ENCODE measurements at places on chromosomes 16 and 17.

GRCh38 chr17:34306466-34306865 is 12.8 kb upstream of the CCL8 start:
- no peak for DNase-seq

GRCh38 chr17:21025451-21025850 is 17.4 kb downstream of the USP22 start:
- DNase-seq = no peak

- DNase-seq = no peak
Observed at GRCh38 chr17:62064029-62064790, 868 bp downstream of the MED13 start.

- no peak for DNase-seq
Observed at GRCh38 chr17:48477221-48477620, 47.2 kb upstream of the SKAP1 start.

GRCh38 chr17:78802459-78802858 is 20.4 kb upstream of the CYTH1 start:
- DNase-seq = no peak

GRCh38 chr17:76673729-76674128 is 30.2 kb upstream of the ST6GALNAC1 start:
- no peak for DNase-seq

DNA sequence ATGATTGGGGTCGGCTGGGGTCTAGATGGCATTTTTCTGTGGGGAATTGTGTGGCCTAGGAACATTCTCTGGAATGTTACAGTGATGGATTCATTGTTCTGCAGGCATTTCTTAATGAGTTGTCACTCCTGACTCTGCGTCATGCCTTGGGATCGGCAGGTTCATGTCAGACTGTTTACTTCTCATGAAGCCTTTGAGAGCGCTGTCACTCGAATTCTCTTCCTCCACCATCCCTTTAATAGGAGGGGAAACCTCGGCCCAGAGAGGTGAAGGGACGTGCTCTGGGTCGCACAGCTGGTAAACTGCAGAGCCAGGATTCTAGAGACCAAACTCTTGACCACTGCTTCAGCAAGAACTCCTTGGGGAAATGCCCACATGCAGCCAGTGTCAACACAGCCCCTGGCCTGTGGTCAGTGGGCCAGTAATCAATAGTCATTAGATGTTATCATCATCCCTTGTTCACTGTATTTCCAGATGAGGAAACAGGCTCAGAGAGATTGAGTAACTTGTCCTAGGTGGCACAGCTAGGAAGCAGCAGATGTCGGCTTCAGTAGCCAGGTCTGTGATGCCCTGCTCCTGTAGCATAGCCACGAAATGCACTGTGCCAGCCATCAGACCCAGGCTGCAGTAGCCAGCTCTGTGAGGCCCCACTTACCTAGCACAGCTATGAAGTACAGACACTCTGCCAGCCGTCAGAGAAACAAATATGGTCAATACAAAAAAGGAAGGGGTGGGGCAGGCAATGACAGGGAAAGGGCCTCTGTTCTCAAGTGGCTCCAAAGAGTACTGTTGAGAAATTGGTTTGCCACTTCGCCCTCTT is 259.0 kb downstream of the CPPED1 start:
- DNase-seq = no peak

GRCh38 chr17:3989041-3989886 is 25.0 kb upstream of the ATP2A3 start:
- no peak for DNase-seq

DNA sequence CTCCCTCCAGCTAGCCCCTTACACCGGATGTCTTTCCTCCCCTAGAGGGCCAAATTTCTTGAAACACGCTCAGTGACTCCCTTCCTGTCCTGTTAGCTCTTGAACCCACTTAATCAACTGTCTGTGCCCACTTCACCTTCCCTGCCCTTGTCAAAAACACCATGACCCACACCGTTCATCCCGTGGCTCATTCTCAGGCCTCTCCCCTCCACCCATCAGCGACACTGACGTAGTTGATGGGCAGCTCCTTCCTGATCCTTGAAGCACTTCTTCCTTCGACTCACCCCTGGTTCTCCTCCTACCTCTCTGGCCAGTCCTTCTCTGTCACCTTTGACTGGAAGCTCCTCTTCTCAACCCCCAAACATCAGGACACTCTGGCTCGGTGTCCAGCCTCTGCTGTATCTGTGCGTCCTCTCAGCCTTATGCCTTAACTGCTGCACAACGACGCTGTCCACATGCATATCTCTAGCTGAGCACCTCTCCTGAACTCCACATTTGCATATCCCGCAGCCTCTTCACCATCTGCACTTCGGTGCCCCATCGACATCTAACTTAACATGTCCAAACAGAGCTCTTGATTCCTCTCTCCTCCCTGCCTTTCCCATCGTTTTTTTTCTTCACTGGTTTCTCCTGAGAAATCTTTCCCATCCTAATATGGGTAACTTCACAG is 39.3 kb upstream of the CCDC182 start:
- no peak for DNase-seq

DNA sequence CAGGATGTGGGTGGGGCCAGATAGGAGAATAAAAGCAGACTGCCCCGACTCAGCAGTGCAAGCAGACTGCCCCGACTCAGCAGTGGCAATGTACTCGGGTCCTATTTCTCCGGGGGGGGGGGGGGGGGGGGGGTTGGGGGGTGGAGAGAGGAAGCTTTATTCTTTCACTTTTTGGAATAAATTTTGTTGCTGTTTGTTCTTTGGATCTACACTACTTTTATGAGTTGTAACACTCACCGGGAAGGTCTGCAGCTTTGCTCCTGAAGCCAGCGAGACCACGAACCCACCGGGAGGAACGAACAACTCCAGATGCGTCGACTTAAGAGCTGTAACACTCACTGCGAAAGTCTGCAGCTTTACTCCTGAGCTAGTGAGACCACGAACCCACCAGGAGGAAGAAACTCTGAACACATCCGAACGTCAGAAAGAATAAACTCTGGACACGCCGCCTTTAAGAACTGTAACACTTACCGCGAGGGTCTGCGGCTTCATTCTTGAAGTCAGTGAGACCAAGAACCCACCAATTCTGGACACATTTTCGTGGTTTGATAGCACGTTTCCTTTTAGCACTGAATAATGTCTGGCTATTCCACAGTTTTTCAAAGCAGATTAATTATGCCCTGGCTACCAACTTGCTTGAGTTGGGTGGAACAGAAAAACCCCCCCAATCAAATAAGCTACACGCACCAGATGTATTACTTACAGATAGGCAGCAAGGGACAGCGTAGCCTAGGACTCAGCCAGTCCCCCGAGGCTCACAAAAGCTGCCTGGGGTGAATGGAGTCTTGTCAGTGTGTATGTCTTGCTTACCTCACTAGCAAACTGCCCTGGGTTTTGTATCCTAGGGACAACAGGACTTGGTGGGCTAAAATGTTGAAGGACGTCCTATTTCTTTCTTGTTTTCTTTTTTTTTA is 11.9 kb downstream of the FZD2 start:
- DNase-seq = no peak

- DNase-seq = no peak
Observed at GRCh38 chr16:62408760-62409159, 372.5 kb upstream of the CDH8 start.

DNA sequence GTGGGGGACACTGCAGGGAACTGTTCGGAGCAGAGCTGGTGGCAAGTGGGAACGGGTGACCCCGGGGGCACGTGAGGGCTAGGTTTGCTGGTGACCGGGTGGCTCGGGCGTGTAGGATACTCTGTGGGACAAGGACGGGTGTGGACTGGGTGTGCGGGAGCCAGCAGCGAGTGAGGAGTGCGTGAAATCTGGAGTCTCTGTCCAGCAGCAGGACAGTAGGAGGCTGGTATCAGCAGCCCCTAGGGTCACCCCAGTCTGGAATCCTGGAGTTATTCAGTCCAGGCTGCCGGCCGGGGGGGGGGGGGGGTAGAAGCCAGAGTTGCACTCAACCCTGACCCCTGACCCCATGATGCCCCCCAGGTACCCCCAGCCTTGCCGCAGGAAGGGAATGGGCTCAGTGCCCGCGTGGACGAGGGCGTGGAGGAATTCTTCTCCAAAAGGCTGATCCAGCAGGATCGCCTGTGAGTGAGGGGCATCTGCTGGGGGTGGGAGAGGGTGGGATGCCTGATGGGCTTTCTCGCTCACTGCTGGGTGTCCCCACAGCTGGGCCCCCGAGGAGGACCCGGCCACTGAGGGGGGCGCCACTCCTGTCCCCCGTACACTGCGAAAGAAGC is 6.2 kb downstream of the ACD start:
- DNase-seq = no peak
